ENCODE measurements at places on chromosomes 5 and 9.

GRCh38 chr5:61881821-61882487 lies 424.1 kb upstream of the KIF2A start:
- no peak for DNase-seq

GRCh38 chr5:57783693-57784092 lies 301.1 kb upstream of the ACTBL2 start:
- no peak for DNase-seq

GRCh38 chr5:141902015-141902814 lies 21.5 kb upstream of the DELE1 start:
- no peak for DNase-seq

DNA sequence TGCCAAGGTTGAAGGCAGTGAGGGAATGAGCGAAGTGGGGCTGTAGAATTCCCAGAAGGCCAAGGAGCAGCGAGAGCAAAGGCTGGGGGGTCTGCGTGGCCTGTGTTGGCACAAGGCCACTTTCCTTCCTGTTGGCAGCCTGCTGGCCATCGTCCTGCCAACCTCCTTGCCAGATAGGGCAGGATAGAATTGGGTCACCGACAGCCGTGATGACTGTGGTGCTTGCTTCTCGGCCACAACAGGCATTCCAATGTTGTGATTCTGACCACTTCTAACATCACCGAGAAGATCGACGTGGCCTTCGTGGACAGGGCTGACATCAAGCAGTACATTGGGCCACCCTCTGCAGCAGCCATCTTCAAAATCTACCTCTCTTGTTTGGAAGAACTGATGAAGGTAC lies 18.9 kb downstream of the TRIP13 start:
- no peak for DNase-seq

- no peak for DNase-seq
Observed at GRCh38 chr9:115494393-115494792, 376.4 kb upstream of the TNC start.

- no peak for DNase-seq
Observed at GRCh38 chr5:174402222-174402812, 322.1 kb upstream of the MSX2 start.

DNA sequence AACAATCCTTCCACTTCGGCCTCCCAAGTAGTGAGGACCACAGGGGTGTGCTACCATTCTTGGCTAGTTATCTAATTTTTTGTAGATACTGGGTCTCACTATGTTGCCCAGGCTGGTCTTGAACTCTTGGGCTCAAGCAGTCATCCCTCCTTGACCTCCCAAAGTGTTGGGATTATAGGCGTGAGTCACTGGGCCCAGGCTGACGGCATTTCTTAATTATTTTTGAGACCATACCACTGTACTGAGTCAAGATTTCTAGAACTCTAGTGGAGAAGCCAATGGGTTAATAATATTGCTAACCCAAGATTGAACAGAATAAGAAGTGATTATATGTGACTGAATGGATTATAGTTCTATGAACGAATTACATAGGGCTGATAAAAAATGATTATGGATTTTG lies 66.7 kb downstream of the TARS1 start:
- DNase-seq: no peak

DNA sequence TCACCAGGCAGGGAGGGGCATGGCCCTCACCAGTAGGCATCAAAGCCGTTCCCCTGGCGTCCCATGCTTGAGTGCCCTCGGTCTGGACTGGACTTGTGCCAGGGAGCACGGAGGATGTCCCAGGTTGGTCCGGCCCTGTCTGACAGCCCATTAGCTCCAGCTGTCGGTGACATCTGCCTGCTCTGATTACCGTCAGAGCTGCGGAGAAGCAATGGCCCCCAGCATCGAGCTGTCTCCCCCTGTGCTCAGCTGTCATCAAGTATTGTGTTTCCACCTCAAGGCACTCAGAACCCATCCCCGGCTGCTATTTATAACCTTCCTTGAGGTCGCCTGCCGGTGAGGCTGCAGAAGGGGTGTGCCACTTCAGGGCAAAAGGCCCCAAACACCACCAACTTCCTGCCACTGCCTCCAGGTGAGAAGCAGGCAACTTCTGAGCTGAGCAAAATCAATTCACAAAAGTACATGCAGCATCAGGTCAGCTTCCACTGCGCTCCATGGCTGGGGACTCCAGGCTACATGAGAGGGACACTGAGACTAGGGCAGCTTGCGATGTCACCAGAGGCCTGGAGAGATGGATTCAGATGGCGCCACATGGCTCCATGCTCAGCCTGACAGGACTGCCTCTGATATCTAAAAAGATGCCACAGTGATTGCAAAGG lies 142.7 kb downstream of the C5orf15 start:
- DNase-seq: no peak

DNA sequence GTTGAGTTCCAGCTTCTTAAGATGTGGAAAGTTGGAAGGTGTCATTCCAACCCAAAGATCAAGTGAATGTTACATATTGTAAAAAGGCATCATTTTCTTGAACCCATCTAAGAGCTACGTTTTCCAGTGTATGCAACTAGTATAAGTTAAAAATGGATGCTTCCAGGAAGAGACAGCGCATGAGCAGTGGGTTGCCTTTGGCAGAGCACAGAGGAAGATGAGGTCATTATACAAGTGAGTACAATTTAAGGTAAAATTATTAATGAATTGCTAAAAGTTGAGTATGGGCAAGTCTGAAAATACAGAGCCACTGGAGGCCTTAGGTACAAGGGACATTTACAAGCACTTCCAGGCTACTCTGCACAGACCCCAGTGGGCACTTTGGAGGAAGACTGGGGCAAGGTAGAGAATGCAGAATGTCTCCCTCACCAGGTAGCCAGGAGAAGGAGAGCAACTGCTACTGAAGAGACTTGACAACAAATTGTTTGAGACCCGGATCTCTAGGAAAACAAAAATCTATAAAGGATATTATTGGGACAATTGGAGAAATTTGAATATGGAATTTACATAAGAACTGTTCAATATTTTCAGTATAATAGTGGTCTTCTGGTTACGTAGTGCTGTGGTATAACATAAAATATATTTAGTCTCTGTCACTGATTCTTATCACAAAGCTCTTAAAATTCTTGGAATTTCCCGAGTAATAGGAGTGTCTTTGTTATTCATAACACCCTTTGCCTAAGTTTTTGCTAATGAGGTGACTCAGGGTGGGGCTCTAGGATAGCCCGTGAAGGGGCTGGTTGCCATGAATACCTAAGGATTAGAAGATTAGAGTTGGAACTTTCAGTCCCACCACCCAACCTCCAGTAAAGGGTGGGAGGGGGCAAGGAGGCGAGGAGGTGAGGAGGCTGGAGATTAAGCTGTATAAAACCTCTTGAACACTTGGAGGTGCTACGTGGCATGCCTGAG lies 129.9 kb upstream of the FER start:
- DNase-seq: no peak

- DNase-seq: no peak
Observed at GRCh38 chr5:147190331-147190730, 44.5 kb upstream of the STK32A start.

DNA sequence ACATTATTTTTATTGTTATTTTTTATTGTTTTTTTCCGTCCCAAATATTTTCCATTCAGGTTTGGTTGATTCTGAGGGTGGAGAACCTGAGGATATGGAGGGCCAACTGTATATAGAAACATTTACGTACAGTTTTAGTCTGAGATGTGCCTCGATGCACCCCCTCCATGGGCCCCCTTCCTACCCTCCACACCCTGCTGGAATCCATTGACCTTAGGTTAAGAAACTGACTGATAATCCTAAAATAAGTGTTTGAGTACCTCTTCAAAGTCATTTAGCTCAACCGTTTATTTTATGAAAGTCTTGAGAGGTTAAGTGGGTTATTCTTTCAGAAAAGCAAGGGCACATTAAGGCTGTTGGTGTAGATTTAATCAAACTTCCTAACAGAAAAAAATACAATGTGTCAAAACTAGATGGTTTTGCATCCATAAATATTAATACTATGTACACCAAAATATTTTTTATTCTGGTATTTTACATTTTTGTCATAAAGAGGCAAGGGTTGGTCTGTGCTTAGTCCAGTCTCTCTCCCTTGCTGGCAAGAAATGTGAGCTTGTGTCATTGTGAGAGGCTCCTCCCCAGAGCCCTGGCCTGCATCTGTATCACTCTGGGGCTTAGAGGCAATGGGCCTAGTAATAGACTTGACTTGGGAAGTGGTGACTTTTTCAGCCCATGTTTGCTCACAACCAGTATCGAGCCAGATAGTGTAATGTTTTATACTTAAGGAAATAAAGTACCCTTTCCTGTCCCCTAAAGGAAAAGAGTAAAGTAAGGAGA lies 15.7 kb downstream of the MTRR start:
- DNase-seq: no peak

- no peak for DNase-seq
Observed at GRCh38 chr9:15286161-15286821, 20.7 kb downstream of the TTC39B start.

- DNase-seq: no peak
Observed at GRCh38 chr9:87089929-87090328, 142.6 kb upstream of the GAS1 start.

All from stimulated activated CD4-positive, alpha-beta T cell treated with anti-CD3 and anti-CD28 coated beads, TNF-alpha, amount 100 ng/mL, for 4 hours (primary cell).